GM12892 (cell line): ENCODE measurements at places on chromosomes 1 and 21.

DNA sequence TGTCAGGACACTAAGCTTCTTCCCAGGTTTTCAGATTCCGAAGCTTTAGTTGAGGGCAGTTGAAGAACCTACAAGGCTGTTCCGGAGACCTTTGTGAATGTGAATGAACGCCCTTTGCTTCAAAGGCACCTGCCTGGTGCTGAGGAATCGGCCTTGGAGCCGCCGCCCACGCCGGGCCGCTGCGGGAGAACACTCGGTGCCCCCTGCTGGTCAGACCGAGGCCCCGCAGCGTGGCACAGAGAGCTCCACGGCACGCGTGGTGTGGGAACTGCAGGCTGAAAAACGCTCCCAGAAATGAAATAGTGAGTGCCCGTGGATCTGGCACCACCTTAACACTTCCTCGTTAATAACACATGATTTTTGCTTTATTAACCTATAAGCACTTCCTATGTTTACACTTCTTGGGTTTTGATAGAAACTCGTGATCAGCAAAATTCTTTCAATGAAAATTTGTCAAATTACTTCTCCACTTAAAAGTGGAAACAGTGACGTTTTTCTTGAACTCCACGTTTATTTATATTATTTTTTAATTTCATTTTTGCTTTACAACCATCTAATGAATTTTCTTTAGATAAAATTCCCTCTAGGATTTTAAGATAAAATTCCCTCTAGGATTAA lies 460.6 kb downstream of the DSCAM start:
- DNase-seq = no peak

- no peak for DNase-seq
These were observed 41.1 kb upstream of the TRABD2B start for GRCh38 chr1:48038270-48038767.

DNA sequence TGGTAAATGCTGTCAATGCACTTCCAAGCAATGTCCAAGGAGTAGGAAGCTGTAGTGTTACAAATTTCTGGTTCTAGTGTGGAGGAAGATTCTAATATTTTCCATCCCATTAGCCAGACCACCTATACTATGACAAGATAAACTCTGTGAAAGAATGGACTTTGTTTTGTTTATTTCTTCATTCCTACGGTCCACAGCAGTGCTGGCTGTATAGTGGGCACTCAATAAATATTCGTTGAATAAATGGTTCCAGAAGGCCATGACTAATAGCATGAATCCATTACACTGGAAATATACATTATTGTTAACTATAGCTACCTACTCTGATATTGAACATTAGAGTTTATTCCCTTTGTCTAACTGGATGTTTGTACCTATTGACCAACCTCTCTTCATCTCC lies 8.3 kb upstream of the MYSM1 start:
- no peak for DNase-seq

- DNase-seq = no peak
These were observed 35.2 kb upstream of the RCSD1 start for GRCh38 chr1:167594822-167595221.

DNA sequence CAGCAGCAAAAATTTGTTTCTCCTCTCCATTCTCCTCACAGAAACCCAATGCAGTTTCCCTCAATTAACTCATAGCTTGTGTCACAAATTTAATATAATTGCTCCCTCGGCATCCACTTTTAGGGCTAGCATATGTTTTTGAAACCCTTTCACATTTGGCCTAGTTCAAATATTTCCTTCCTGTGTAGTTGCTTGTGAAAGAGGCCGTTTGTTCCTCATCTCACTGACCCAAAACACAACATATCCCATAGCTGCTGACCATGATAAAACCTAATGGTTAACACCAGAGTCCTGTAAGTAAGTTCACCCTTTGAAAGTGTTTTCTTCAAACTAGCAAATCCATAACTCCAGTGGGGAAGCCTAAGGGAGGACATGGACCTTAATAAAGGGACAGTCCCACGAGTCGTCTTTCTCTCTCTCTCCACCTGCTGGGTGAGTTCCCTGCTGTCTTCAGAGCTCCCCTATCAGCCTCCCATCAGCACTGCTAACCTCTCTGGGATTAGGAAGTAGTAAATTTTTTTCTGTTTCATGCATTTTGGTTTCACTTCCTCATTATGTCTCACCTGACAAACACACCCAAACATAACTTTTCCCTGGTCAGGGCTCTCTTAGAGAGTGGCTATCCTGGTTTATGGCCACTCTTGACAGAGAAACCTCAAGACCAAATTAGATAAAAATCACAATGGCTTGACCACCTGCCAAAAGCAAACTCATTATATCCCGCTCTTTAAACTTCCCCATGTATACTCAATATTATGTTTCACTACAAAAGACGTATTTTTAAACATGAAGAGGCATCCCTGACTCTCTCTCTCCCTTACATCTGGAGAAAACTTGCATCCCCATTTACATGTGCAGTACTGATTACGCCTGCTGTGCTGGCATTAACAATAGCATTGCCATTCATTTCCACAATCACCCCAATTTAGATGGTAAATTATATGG lies 177.7 kb upstream of the HP1BP3 start:
- peak; percentile 19 for DNase-seq

GRCh38 chr1:76725864-76726619 lies 141.2 kb upstream of the ST6GALNAC5 start:
- no peak for DNase-seq
